ENCODE measurements at places on chromosomes 1 and 21. TPM values are rescaled to one million over a fixed set of nuclear protein-coding genes. Genes with fewer than 3 reads are reported as not detected.

The AK5 gene
- 0.91 TPM for total RNA-seq

DNA sequence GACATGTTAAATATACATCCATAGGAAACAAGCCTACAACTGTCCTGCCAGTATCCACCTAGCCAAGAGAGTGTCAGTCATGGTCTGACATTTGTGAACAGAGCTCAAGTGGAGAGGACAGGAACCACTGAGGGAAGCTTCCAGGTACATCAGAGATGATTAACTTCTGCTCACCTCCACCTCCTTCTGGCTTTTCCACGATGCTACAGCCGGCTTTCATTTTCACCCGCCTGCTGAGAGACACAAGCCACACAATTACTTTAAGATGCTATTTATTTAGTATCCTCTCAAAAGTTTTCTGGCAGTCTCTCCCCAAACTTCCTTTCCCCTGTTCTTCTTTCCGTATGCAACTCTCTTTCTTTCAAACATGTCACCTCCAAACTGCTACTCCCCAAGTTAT, 2.1 kb downstream of the ETV3 start:
- H3K4me1 ChIP-seq = peaks cover 11% of the 10 kb centered on the region
- peak overlapping the region; percentile 98 for H3K27ac ChIP-seq
- H3K27me3 ChIP-seq = peaks cover 16% of the 10 kb centered on the region
- peak overlapping the region; percentile 99 for H3K4me3 ChIP-seq
- DNase-seq = no peak

- H3K27ac ChIP-seq = peak overlapping the region; percentile 96
- peaks cover 21% of the 10 kb centered on the region for H3K4me1 ChIP-seq
- H3K4me3 ChIP-seq = peak overlapping the region; percentile 92
- peaks cover 2% of the 10 kb centered on the region for H3K27me3 ChIP-seq
These were observed 892 bp downstream of the TYW3 start for GRCh38 chr1:74733604-74734484.

- H3K4me3 ChIP-seq = peak overlapping the region; percentile 73
- DNase-seq = no peak
- H3K4me1 ChIP-seq = peaks cover 11% of the 10 kb centered on the region
These were observed 14.0 kb downstream of the SEMA6C start for GRCh38 chr1:151132335-151133017.

DNA sequence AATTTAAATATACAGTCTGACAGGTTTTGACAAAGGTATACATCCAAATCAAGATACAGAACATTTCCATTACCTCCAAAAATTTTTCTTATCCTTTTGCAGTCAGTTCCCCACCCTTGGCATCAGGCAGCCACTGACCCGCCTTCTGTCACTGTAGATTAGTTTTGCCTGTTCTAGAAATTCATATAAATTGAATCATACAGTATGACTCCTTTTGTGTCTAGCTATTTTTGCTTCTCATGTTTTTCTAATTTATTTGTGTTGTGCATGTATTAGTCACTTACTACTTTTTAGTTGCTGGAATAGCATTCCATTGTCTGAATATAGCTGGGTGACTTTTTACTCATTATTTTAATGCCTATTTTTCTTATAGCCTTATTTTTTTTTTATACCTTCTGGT, 3.8 kb downstream of the UTP25 start:
- peaks cover 4% of the 10 kb centered on the region for H3K4me1 ChIP-seq
- H3K27ac ChIP-seq = no peak overlapping the region
- H3K27me3 ChIP-seq = no peaks in the 10 kb centered on the region
- no peak for DNase-seq
- H3K4me3 ChIP-seq = no peak overlapping the region

The RGS8 gene
- 3.5 TPM for total RNA-seq

The SLC2A5 gene
- total RNA-seq = 0.64 TPM

DNA sequence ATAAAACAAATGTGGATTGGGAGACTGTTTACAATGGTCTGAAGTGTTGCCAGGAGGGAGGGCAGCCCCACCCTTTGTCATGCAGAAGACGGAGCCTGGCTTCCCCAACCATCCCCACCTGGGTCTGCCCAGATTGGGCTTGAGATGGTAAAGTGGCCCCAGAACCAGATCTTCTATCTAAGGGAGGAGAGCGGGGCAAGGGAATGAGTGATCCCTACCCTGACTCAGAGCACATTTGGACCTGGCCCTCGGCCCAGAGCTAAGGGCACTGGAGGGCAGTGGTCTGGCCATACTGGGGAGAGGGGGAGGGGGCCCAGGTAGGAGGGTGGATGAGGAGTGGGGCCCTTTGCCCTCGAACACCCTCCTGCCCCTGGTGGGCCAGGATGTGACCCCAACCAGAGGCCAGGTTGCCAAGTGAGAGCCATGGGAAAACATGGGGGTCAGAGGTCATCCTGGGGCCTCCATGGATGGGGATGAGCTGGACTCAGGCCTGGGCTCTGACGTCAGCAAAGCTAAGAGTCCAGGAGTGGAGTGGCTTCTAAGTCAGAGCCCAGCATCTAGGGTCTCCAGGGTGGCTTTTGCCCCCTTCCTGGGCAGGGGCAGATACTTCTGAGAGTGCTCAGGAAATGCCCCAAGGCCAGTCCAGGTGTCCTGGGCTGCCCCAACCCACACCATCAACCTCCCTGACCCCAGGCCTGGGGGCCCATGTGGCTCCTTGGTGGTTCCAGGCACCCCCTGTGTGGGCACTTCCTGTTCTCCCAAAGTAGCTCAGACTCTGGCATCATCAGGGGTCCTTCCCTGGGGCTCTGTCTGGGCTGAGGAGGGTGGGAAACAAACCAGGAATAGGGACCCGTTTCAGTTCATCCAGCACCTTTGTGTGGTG, 1.6 kb upstream of the LEFTY1 start:
- no peaks in the 10 kb centered on the region for H3K36me3 ChIP-seq
- H3K27ac ChIP-seq = no peak overlapping the region
- H3K4me3 ChIP-seq = no peak overlapping the region
- H3K4me1 ChIP-seq = peaks cover 15% of the 10 kb centered on the region
- peaks cover 2% of the 10 kb centered on the region for H3K27me3 ChIP-seq

The PKP1 gene
- not detected for total RNA-seq

The REN gene
- total RNA-seq = not detected

DNA sequence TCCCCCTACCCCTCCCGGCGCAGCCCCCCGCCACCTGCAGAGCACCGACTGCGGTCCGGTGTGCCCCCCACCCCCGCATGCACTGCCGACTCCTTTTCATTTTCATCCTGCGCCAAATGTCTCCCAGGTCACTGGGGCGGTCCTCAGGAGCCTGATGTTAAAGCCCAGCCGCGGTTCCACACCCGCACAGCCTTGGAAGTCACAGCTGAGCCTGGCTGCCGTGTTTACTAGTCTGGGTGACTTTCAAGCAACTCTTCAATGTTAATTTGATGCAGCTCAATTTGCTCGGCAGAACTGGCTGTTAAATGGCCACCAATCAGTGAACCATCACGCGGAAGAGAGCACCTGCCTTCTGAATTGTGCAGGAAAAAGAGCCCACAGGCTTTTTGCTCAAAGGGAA, 27.2 kb downstream of the THAP3 start:
- peaks cover 5% of the 10 kb centered on the region for H3K27me3 ChIP-seq
- H3K27ac ChIP-seq = peak overlapping the region; percentile 80
- peaks cover 17% of the 10 kb centered on the region for H3K4me1 ChIP-seq
- DNase-seq = peak; percentile 30

- peaks cover 5% of the 10 kb centered on the region for H3K27me3 ChIP-seq
- no peak for DNase-seq
- no peak overlapping the region for H3K27ac ChIP-seq
- H3K4me1 ChIP-seq = peaks cover 9% of the 10 kb centered on the region
- peak overlapping the region; percentile 66 for H3K4me3 ChIP-seq
- no peaks in the 10 kb centered on the region for H3K36me3 ChIP-seq
These were observed 2.4 kb downstream of the FBXO42 start for GRCh38 chr1:16349847-16350406.

DNA sequence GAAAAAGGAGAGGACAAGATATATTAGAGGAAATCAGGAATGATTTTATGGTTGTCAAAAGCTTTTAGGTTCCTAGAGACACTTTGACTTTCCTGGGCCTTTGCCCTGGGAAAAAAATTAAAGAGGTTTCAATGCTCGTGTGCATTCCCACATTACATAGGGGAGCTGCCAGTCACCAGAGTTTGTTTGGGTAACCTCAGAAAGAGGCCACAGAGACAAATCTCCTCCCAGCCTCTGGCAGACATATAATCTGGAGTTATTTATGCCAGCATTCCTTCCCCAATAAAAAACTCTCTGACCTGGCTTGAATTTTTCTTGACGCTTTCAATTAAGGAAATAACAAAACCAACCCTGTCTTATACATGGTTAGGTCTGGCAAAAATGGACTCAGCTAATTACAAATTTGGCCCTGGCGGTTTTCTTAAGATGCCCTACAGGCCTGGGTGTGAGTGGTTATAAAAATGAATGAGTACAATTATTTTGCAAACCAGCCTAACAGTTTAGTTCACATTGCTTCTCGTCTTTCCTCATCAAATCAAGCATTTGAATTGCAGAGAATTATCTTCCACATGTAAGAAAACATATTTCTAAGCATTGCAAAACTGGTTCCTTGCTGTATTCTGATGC, 63.7 kb downstream of the WLS start:
- no peak overlapping the region for H3K4me3 ChIP-seq
- H3K27ac ChIP-seq = no peak overlapping the region
- peaks cover 5% of the 10 kb centered on the region for H3K4me1 ChIP-seq
- no peak for DNase-seq

DNA sequence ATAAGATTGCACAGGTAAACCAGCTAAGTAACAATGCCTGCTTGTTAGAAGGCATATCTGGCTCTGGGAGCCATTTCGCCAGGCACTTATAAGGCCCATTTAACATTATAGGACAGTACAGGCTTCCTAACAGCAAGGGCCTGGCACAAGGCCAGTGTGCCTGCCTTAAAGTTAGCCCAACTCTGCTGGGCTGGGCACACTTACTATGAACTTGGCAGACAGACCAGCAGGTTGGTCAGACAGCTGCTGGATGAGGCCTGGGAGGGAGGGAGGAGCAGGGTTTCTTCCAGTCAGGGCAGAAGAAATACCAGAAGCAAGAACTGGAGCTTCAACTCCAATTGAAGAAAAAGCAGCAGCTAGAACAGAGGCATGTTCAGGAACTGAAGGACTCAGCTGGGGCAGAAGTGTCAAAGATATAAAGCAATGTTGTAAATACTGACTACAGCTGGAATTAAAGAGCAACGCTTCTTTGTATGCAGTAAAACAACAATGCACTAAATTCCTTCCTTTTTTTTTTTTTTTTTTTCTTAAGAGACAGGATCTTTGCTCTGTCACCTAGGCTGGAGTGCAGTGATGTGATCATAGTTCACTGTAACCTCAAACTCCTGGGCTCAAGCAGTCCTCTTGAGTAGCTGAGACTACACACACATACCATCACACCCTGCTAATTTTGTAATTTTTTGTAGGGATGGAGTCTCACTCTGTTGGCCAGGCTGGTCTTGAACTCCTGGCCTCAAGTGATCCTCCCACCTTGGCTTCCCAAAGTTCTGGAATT, 4.9 kb downstream of the CACHD1 start:
- H3K27me3 ChIP-seq = peaks cover 10% of the 10 kb centered on the region
- no peak for DNase-seq
- H3K4me3 ChIP-seq = no peak overlapping the region
- no peak overlapping the region for H3K27ac ChIP-seq

DNA sequence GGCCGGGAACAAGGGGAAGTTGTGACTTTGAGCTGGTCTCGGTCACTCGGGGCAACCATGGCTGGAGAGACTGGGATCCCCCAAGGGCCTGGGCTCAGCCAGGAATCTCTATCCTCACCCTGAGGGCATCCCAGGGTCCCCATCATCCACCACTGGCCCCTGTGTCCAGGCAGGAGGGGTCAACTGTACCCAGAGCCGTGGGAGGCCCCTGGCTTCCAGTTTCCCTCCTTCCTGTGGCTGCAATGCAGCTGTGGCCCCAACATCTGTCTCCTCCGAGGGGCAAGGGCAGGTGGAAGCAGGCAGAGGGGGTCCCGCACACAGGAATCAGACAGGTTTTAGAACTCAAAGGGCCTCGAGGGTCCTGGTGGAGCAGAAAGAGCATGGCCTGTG, 332.7 kb upstream of the VAMP3 start:
- DNase-seq = no peak
- H3K27me3 ChIP-seq = peaks cover 4% of the 10 kb centered on the region
- H3K4me1 ChIP-seq = no peaks in the 10 kb centered on the region
- H3K4me3 ChIP-seq = no peak overlapping the region

- no peaks in the 10 kb centered on the region for H3K27me3 ChIP-seq
- no peak overlapping the region for H3K27ac ChIP-seq
- no peak for DNase-seq
- H3K36me3 ChIP-seq = no peaks in the 10 kb centered on the region
- H3K4me1 ChIP-seq = peaks cover 6% of the 10 kb centered on the region
These were observed 74.9 kb upstream of the BCL10 start for GRCh38 chr1:85351202-85351828.

GRCh38 chr1:156263288-156263655, 15.4 kb upstream of the PAQR6 start:
- H3K4me3 ChIP-seq = no peak overlapping the region
- peaks cover 2% of the 10 kb centered on the region for H3K27me3 ChIP-seq
- DNase-seq = no peak
- peaks cover 16% of the 10 kb centered on the region for H3K4me1 ChIP-seq
- no peak overlapping the region for H3K27ac ChIP-seq
